LHCN-M2 (cell line): ENCODE measurements at places on chromosomes 11 and 22. TPM values are rescaled to one million over a fixed set of nuclear protein-coding genes. Genes with fewer than 3 reads are reported as not detected.

The SF1 gene
- 124 and 158 TPM in 2 replicates for total RNA-seq

- no peak for DNase-seq
Measured at GRCh38 chr11:119726585-119727522, 2.1 kb downstream of the NECTIN1 start.

DNA sequence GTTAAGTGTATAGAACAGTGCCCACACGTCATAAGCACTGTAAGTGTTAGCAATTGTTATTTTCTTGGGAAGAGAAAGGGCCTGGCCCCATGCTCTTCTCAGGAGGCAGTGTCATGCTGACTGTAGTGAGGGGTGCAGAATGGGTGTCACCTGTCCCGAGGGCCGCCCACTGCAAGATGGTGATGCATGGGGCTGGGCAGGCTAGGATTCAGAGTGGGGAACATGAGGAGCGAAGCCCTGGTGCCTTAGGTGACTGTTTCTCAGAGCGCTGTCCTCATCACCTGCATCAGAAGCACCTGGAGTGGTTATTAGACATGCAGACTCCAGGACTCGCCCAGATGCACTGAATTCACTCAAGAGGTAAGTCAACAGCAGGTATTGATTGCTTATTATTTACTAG, 101.0 kb upstream of the PARVA start:
- no peak for DNase-seq

DNA sequence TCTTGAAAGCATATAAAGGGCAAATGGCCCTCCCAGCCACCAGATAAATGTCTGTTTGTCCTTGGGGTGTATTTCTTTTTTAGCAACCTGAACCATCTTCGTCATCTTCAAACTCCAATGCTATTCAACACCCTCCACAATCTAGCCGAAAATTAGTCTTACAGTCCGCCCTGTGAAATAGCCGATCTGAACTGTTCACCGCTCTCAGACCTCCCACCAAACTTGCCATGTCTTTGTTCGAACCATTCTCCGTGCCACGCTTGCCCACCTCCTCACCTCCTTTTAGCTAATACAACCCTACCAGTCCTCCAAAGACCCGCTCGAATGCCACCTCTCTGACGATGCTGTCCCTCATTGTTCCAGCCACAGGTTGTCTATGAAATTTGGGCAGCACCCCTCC, 46.0 kb downstream of the SC5D start:
- no peak for DNase-seq
